ENCODE measurements at places on chromosomes 3 and 15.

DNA sequence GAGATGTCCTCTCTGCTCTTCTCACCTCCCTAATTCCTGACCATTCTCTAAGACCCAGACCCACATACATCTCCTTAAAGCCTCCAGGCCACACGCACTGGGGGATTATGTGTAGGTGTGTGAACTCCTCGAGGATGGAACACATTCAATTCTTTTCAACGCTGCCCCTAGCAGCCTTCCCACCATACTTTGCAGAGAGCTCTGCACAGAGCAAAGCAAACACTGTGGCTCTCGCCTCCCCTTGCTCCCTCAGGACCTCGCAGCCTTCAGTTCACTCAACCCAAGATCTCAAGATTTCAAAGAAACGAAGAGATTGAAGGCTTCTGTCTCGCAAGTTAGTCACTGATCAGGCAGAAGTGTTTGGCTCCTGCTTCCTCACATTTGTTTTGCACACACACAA, 6.0 kb downstream of the ACTC1 start:
- DNase-seq = no peak

- no peak for DNase-seq
Measured at GRCh38 chr3:178028933-178029332, 507.3 kb upstream of the KCNMB2 start.

GRCh38 chr15:64895285-64896065, 16.2 kb upstream of the ANKDD1A start:
- peak; percentile 76 for DNase-seq

DNA sequence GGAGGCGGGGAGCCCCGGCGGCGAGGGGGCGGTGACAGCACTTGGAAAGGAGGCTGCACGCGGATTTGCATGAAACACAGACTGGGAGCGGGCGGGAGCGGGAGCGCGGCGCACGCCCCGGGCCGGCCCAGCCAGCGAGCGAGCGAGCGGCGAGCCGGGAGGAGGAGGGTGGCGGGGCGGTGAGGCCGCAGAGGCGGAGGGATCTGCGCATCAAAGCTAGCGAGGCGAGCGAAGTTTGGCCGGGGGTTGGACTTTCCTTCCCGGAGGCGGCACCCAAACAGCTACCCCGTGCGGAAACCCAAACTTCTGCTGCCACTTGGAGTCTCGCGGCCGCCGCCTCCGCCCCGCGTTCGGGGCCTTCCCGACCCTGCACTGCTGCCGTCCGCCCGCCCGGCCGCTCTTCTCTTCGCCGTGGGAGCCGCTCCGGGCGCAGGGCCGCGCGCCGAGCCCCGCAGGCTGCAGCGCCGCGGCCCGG, at the start of gene SMAD3:
Gene SMAD3 (plus strand): TSS at position 72 of the 475 bp plus-strand sequence. CDS start 553 bp downstream, outside the sequence.
- peak; percentile 84 for DNase-seq

GRCh38 chr15:30929982-30930381, 26.3 kb downstream of the FAN1 start:
- no peak for DNase-seq

DNA sequence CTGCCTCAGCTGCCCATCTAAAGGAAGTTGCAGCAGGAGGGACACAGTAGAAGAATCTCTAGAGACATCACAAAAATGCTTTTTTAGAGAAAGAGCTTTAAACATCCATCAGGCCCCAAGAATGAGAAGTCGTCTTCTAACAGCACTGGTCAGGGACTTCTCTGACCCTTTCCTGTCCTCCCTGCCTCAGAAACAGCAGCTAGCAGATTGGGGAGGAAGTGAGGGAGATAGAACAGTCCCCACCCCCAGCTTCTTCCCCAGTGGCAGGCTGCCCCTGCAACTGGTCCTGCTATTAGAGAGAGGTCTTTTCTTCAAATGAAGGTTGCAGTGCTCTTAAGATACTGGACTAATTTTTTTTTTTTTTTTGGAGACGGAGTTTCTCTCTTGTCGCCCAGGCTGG, 55.1 kb downstream of the PDE8A start:
- DNase-seq = no peak

- no peak for DNase-seq
Measured at GRCh38 chr3:195870937-195871336, 37.4 kb downstream of the TNK2 start.

DNA sequence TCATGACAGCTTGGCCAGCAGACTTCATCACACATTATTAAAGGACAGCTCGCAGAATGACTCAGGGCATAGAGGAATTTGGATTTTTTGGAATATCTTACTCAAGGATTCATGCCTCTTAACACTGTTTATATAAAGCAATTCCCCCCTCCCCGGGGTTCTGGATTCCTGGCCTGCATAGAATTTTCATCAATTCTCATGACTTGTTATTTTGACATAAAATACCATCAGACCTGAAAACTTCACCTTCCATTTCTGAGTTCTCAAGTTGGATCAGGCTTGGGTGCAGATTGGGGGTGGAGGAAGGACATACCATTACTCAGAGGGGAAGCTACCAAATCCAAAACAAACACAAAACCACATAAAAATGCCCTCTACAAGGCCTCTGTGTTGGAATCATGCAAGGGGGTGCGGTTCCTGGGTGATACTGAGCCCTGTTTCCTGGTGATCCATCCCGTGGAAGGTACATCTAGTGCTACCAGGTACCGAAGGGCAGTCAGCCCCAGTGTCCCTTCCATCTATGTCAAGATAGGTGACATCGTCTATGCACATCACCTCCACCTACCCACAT, 95.3 kb downstream of the DAPK2 start:
- DNase-seq = no peak

DNA sequence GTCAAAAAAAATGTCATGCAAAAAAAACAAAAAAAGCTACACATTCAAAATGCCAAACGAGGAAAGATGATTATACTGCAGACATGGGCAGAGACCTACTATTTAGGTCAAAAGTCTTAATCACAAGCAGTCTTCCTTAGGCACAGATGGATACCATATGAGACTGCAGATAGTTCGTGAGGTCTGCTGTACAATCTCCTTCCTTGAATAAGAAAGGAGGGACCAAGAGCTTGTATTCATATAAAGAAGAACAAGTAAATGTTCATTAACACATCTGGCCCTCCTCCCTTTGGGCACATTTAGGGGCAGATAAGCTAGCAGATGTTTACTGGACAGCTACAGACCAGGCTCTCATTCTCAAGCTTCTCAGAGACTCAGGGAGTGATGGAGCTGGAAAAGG, 45.3 kb downstream of the ANXA2 start:
- no peak for DNase-seq

GRCh38 chr15:95439922-95440376, 890.6 kb upstream of the NR2F2 start:
- no peak for DNase-seq

- DNase-seq = no peak
Measured at GRCh38 chr15:37131621-37132020, 31.3 kb upstream of the MEIS2 start.

DNA sequence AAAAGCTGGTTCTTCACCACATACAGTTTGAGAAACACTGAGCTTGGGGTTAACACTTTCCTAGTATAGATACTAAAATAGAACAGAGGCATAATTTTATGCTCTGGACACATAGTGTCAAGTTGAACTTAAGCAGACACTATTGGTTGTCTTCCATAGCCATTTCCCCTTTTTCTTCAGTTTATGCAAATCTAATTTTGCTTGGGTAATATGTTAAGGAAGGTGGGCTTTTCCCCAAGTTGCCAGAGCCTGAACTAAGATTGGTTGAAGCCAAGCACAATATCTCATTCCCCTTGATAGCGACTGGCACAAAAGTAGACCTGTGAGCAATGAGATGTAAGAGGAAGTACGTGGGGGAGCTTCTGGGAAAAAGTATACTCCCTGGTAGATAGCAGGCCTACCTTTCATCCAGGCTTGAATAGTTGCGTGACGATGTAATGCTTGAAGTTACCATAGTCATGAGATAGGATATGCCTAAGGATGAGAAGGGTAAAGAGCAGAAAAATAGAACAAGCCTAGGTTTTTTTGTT, 4.5 kb upstream of the POPDC2 start:
- no peak for DNase-seq

- no peak for DNase-seq
Measured at GRCh38 chr3:53804697-53805462, 41.3 kb downstream of the CHDH start.

- no peak for DNase-seq
Measured at GRCh38 chr3:160973067-160973809, 131.9 kb downstream of the B3GALNT1 start.

GRCh38 chr3:140461250-140461649, 216.6 kb upstream of the TRIM42 start:
- no peak for DNase-seq

DNA sequence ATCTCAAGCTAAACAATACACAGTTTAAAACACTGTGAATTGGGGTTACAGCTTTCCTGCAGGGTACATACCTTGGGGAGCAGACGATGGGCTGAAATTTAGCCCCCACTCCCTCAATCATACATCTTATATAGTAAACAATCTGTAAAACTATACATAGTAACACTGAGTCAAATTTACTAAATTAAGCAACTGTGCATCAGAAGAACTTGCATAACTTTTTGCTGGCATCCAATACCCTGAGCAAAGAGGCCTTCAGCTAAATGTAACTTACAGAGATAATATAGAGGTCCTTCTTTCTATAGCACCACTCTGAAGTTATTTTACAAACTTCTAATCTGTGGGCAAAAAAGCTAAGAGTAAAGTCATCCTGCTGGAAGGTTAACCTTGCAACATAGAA, 603.6 kb upstream of the TGFBR2 start:
- no peak for DNase-seq

DNA sequence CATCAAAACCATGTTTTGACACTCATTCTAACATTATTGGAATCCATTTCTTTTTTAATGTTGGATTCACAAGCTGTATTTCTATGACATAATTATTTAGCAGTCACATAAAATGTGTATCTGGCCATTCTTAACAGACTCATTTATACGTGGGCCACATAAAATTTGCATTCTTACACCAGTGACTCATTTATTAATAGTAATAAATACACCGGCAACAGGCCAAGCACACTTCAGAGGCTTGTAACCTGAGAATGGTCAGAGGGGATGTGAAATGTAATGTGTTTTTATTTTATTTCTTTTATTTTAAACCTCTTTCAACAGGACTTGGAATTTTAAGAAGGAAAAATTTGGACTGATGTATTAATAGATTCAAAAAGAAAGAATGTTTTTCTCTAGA, 384.9 kb upstream of the RARB start:
- DNase-seq = no peak

DNA sequence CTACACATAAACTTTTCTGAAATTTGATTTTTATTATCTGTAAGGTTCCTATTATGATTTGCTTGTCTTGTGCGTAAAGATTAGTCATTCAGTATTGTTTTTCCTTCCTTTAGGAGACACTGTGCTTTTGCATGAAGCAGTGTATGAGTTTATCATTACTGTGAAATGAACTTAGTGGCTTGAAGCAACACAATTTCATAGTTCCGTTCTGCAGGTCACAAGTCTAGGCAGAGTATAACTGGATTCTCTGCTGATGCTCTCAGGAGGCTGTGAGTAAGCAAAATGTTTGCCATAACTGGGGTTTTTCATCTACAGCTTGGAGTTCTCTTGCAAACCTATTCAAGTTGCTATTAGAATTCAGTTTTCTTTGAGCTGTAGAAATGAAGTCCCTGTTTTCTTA, 1136.1 kb downstream of the OTOL1 start:
- DNase-seq = no peak

- DNase-seq = peak; percentile 64
Measured at GRCh38 chr15:69729167-69729748, 276.6 kb downstream of the RPLP1 start.

GRCh38 chr3:158486200-158486599, 84.8 kb upstream of the MLF1 start:
- no peak for DNase-seq

- peak; percentile 7 for DNase-seq
Measured at GRCh38 chr3:172846103-172846561, 95.6 kb downstream of the ECT2 start.

DNA sequence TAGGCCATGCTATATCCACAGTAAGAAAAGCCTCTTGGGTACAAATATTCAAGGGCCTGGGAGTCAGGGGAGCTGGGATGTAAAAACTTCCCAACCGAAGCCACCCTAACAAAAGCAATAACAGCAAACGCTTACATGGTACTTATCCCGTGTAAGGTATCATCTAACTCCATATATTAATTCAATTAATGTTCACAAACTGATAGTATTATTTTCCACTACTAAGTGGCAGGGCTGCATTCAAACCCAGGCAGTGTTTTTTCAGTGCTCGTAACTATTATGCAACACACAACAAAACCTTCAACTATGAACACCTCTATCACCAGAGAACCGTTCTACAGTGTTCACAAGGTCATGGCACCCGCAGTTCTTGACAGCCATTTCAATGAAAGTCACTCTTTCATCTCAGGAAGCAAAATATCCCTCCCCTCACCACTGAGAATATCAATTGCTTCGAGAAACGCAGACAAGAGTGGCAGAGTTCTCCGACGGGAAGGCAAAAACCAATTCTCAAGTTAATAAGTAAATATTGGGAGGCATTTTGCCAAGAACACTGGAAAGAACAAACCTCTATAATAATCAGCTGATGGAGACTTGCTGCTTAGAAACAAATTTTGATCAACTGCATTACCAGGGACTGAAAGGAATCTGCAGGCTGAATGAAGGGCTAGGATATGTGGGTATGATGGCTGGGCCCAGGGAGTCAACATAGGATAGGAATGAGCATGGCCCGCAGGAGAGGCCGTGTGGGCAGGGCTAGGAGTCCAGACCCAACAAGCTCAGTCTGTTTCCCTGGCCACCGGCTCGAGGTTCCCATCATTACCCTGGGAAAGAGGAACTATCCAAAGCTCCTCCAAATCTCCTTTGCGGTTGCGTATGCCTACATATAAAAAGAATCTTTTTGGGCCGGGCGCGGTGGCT, 72.3 kb downstream of the XXYLT1 start:
- no peak for DNase-seq

DNA sequence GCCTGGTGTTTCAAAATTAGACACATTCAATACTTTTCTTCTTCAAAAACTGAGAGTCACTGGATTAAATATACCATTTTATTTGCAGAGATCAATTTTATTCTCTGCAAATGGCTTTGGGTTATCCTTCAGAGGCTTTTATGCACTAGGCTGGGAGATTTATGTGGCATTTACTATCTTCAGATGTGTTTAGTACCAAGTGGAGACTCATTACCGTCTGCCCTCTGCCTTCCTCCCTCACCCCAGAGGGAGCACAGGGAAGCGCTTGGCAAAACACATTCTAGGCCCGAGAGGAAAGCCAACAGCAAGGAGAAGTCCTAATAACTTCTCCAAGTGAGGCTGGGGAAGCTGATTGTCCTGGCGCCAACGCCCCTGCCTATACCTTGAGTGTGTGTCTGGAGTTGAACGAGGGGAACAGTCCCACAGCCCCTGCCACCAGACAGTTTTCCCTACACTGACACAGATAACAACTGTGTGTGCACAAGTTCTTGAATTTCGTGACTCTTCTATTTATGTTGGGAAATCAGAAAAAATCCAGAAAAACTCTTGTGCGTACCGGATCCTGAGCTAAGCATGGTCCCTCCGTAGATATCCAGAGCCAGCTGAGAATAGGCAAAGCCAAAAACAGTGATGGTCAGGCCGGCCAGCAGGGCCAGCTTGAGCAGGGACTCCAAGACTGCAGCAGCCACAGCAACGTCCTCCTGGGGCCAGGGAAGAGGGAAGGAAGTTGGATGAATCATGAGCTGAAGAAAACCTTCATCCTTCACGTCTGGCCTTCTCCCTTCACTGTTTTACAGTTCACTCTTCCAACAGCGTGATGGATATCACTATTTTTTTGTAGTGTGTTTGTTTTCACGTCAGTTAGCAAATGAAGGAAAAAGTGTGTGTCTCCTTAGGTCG, 26.6 kb downstream of the RFT1 start:
- no peak for DNase-seq
